ENCODE measurements at places on chromosomes 11 and 22. TPM values are rescaled to one million over a fixed set of nuclear protein-coding genes. Genes with fewer than 3 reads are reported as not detected.

DNA sequence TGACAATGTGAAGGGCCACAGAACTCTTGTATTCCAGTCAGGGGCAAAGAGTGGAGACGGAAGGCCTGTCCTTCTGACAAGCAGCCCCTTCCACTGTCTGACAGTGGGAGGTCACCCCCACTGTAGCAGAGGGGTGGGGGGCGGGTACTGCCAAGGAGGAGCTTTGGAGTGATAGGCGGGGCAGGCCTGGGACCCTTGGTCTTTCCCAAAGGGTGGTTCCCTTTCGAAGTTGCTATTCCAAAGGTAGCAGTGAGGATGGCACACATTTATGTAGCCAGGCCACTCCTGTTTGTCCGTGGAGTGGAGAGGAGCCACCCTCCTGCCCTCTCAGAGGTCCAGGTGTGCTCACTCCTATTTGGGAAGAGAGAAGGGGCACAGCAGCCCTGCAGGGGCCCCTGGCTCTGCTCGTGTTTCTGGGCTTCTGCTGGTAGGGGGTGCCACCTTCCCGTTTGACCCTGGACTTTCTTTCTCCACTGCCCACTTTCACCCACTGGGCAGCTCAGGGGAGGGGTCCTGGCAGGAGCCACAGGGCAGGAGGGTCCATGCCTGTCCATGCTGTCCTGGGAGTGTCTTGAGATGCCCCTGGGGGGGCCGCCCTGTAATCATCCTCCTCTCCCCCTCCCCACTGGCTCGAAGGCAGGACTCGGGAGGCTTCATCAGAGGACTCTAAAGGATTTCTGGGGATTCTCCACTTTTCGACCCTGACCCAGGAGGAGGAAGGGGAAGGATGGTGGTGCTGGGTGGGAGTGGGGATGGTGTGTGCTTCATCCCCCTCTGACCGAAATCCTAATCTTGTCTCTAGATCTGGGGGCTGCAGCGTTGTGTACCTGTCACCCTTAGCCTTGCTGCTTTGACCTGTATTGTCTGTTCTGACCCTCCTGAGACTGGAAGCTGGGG lies 994 bp downstream of the TAGLN start:
- DNase-seq, result no peak

GRCh38 chr22:39468487-39469325 lies 11.9 kb downstream of the MGAT3 start:
- DNase-seq, result no peak

POU2AF1 gene
- 3.5 TPM for total RNA-seq

GRCh38 chr11:62577046-62577714 lies 3.5 kb upstream of the EEF1G start:
- no peak for DNase-seq

- peak; percentile 83 for DNase-seq
Observed at GRCh38 chr11:8917157-8917825, 6.3 kb downstream of the AKIP1 start.

- DNase-seq, result no peak
Observed at GRCh38 chr11:122709039-122709760, 53.7 kb downstream of the UBASH3B start.

DNA sequence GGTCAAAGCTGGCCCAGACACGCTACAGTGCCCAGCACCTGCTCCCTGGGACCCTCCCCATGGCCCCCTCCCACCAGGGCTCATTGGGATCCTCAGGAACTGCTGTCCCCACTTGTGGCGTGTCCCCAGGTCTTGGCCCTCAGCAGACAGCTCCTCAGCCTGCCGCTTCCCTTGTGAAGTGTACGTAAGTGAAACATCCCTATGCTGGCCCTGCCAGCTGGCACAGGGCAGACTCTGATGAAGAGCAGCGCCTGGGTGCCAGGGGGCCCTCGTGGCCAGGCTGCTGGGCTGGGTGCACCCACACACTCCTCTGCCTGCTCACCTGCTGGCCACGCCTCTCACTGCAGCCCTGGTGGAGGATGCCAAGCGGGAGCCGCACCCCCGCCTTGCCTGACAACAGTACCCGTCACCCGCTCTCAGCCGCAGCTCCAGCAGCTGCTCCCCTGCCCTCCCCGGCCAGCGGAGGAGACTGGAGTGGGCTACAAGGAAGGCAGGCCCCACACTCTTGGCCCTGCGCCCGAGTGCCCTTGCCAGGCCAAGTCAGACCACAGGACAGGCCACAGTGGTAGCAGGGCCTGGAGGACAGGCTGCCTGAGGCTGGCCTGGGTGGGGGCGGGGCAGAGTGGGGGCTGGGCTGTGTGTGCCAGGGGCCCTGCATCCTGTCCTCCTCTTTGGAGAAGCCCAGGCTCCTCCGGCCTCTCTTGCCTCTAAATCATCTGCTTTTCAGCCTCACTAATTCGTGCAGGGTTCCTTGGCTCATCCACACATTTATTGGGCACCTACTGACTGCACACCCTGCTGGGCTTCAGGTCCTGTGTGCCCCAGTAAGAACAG lies 39.5 kb downstream of the IGF2 start:
- peak; percentile 50 for DNase-seq

Data from breast epithelium (tissue), 4 donors.